Urinary bladder (tissue), 4 donors: ENCODE measurements at places on chromosomes 13 and 19. TPM values are rescaled to one million over a fixed set of nuclear protein-coding genes. Genes with fewer than 3 reads are reported as not detected.

Gene GJB2
- total RNA-seq, result 2.5 TPM

Gene UHRF1
- total RNA-seq, result 8.5 TPM

Gene CABP5
- total RNA-seq, result not detected

Gene KIR2DL1
- total RNA-seq, result not detected

Gene MADCAM1
- total RNA-seq, result 1.3 TPM

Gene ZNF729
- total RNA-seq, result not detected

Gene NANOS3
- total RNA-seq, result not detected

Gene ZNF491
- total RNA-seq, result 8.6 TPM

Gene DKKL1
- not detected for total RNA-seq

Gene SERPINE3
- 0.16 TPM for total RNA-seq

Gene FFAR3
- total RNA-seq, result 0.16 TPM

Gene FLT3LG
- 3.4 TPM for total RNA-seq

Gene CTXN1
- 0.63 TPM for total RNA-seq
